Endothelial cell of umbilical vein (primary cell): ENCODE measurements at places on chromosomes 5 and 9. TPM values are rescaled to one million over a fixed set of nuclear protein-coding genes. Genes with fewer than 3 reads are reported as not detected.
A peak's percentile ranks its signal among the peaks of the same experiment; 100 is the strongest.

TRIM14 gene
- polyA plus RNA-seq: 4.8 and 4.9 TPM in 2 replicates

SPRY4 gene
- polyA plus RNA-seq: 9.3 and 11.0 TPM in 2 replicates

DNA sequence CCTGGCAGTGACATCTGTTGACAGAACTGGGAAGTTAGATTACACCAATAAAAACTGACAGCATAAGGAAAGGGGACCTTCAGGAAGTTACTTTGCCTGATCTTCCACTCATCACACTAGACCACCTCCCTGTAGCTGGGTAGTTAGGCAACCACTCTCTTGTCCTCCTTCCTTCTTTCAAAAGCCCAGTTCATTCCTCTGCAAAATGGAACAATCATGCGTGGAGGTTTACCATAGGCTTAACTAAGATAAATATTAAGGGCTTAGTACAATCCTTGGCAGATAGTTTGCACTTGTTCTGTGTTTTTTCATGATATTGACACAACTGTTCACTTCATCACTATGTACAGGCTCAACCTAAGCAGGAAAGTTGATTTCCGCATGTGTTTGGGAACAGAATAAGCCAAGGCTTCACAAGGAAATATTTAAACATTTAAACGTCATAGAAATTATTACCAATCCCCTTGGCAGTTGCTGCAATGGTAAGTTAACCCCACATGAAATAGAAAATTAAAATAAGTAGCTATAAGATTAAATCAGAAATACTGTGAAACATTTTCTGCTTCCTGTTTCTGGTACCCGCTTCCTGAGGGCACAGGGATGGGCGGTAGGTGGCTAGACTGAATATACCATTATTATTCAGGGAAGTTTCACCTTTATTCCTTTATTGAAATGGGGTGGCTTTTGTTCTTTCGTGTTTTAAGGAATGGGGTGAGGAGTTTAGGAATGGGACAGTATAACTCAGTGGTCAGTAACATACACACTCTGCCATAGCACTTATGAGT lies 9.9 kb upstream of the PTGER4 start:
- H3K27me3 ChIP-seq: no peaks in the 10 kb centered on the region
- H3K27ac ChIP-seq: no peak overlapping the region
- DNase-seq: no peak
- H3K4me3 ChIP-seq: no peak overlapping the region
- H3K4me1 ChIP-seq: no peaks in the 10 kb centered on the region

GRCh38 chr9:35646153-35646532 lies 4.6 kb downstream of the SIT1 start:
- H3K4me3 ChIP-seq: peak overlapping the region; percentile 80
- H3K27ac ChIP-seq: no peak overlapping the region
- H3K4me1 ChIP-seq: peaks cover 6% of the 10 kb centered on the region
- peaks cover 2% of the 10 kb centered on the region for H3K27me3 ChIP-seq

OTP gene
- polyA plus RNA-seq: not detected in 2 replicates

BNC2 gene
- polyA plus RNA-seq: 10.4 and 12.1 TPM in 2 replicates

DNA sequence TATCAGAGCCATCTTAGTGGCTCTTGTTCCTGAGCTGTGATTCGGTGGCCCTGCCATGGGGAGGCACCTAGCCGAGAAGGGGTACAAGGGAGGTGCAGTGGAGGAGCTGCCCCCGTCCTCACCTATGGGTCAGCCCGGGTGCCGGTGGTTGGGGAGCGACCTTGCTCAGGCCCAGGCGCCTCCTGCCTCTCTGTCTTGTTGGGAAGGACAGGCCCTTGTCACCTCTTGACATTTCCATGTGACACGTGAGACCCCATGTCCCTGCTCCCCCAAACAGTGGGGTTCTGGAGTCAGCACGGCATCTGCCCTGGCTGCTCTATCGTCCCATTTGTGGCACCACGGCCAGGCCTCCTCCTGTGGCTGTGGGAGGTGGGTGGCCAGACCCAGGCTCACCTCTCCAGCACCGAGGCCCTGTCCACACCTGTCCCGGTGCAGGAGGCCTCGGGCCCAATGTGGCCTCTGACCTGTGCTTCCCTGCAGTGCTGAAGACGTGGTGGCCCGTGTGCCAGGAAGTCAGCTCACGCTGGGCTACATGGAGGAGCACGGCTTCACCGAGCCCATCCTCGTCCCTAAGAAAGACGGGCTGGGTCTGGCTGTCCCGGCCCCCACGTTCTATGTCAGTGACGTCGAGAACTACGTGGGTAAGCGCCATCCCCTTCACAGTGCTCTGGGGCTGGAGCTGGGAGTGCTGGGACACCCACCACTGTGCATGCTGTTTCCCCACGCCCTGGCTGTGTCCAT lies 68.9 kb downstream of the PHF2 start:
- H3K27me3 ChIP-seq: no peaks in the 10 kb centered on the region
- no peak overlapping the region for H3K4me3 ChIP-seq
- H3K4me1 ChIP-seq: no peaks in the 10 kb centered on the region
- DNase-seq: no peak

PCDHGA3 gene
- polyA plus RNA-seq: 0.88 and 1.2 TPM in 2 replicates

GRCh38 chr9:124761710-124762109 lies 9.4 kb downstream of the NR6A1 start:
- DNase-seq: no peak
- no peak overlapping the region for H3K27ac ChIP-seq
- H3K4me3 ChIP-seq: no peak overlapping the region
- H3K4me1 ChIP-seq: no peaks in the 10 kb centered on the region
- H3K36me3 ChIP-seq: no peaks in the 10 kb centered on the region

RALGPS1 gene
- polyA plus RNA-seq: 1.7 and 3.8 TPM in 2 replicates

MRRF gene
- 24.2 and 27.2 TPM in 2 replicates for polyA plus RNA-seq

DNA sequence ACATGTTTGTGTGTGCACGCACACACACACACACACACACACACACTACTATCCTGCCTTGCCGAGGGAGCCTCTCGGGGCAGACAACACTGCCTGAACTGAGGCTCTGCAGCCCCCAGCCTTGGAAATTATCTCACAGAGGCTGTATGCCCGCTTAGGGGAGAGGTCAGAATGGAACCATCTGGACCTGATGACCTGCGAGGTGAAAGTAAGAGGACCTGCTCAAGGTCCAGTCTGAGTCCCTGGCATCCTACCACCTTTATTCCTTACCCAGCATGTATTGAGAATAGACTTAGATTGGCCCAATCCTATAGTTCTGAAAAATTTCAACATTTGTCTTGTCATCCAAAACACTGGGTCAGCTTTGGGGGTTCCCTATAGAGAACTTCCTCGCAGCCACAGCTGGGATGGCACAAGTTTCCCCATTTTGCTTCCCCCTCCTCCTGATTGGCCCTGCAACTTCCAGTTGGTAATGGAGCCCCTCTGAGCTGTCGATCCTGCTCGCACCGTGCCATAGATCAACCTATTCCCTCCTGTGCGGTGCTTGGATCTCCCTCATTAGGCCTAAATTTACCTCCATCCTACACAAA lies 10.2 kb downstream of the MVB12B start:
- no peaks in the 10 kb centered on the region for H3K27me3 ChIP-seq
- no peak overlapping the region for H3K27ac ChIP-seq
- H3K36me3 ChIP-seq: peaks cover 2% of the 10 kb centered on the region
- DNase-seq: no peak
- no peak overlapping the region for H3K4me3 ChIP-seq

FOXD4L6 gene
- polyA plus RNA-seq: 0.05 TPM in 1 of 2 replicates, not detected in the other

GRCh38 chr5:180665682-180666404 lies 16.4 kb upstream of the FLT4 start:
- H3K27me3 ChIP-seq: no peaks in the 10 kb centered on the region
- no peak for DNase-seq
- no peaks in the 10 kb centered on the region for H3K36me3 ChIP-seq
- H3K27ac ChIP-seq: no peak overlapping the region
- H3K4me3 ChIP-seq: no peak overlapping the region

MLANA gene
- polyA plus RNA-seq: not detected in 2 replicates

- H3K4me1 ChIP-seq: peaks cover 26% of the 10 kb centered on the region
- no peak overlapping the region for H3K4me3 ChIP-seq
- no peaks in the 10 kb centered on the region for H3K27me3 ChIP-seq
- no peak for DNase-seq
- no peak overlapping the region for H3K27ac ChIP-seq
Observed at GRCh38 chr5:84298628-84299027, 86.1 kb downstream of the EDIL3 start.

GRCh38 chr5:35331956-35332950 lies 102.0 kb upstream of the PRLR start:
- H3K27ac ChIP-seq: no peak overlapping the region
- no peaks in the 10 kb centered on the region for H3K27me3 ChIP-seq
- no peak for DNase-seq
- no peaks in the 10 kb centered on the region for H3K36me3 ChIP-seq
- no peak overlapping the region for H3K4me3 ChIP-seq

DNA sequence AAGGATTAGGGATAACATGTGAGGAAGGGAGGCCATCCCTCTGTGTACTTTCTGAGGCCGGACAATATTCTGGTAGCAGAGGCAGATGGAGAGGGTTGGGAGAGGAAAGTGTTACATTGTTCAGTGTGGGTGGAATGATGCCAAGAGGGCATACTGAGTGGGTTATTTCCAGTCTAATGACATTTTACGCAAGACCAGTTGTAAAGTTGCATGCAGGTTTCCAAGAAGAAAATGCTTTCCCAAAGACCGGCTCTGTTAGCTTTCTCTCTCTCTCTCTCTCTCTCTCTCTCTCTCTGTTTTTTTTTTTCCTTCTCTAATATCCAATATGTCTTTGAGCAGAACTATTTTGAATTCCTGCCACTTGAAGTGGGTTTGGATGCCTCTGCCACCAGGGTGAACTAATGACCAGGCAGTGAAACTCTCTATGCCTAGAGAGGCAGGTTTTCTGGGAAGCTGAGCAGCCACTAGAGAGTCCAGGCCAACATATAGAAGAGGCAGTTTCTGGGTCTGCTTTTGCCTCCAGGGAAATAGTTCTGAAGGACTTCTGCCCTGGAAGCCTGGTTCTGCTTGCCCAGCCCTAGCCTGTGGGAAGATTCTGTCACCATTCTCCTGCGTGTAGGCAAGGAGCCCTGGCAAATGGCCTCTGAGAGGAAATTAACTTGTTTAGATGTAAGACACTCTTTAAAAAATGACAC lies 24.4 kb upstream of the ZNF366 start:
- H3K27ac ChIP-seq: no peak overlapping the region
- no peaks in the 10 kb centered on the region for H3K27me3 ChIP-seq
- no peaks in the 10 kb centered on the region for H3K4me1 ChIP-seq
- H3K4me3 ChIP-seq: no peak overlapping the region
- DNase-seq: peak; percentile 30
- no peaks in the 10 kb centered on the region for H3K36me3 ChIP-seq

DNA sequence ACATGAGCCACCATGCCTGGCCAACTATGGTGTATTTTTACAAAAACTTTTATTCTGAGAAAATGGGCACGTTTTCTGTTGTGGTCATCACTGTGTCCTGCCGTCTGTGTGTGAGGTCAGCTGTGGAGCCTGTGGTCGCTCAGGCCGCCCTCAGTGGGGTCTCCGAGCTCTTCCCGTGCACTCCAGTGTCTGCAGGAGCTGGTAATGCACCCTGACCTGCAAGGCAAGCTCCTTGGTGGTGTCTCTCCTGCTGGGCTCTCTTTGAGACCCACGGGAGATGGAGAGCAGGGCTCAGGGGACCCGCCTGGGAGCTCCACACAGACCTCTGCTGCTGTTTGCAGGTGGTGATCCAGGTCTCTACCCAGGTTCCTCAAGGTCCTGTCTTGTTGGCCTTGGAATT lies 9.6 kb upstream of the AHRR start:
- H3K36me3 ChIP-seq: peaks cover 26% of the 10 kb centered on the region
- no peak overlapping the region for H3K27ac ChIP-seq
- no peak overlapping the region for H3K4me3 ChIP-seq
- no peak for DNase-seq

DNA sequence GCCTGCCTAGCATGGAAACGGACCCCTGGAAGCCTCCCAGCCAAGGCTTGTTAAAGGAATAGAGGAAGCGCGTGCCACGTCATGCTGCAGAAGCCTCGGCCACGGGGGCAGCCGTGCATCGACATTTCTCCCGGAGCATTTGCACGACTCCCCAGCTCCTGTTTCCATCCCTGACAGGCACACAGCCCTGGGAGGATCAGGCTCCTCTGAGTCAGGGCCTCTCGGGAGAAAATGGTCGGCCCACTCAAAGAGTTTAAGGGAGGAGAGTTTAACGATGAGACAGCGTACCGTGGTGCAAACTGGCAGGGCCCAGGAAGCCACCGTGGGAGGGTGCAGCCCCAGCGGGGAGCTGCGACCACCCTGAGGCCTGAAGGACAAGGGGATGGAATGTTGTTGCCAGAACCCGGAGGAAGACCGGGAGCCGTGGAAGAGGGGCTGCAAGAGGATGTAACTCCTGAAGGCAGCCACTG lies 213.6 kb downstream of the PAX5 start:
- H3K27me3 ChIP-seq: peaks cover 51% of the 10 kb centered on the region
- H3K36me3 ChIP-seq: no peaks in the 10 kb centered on the region
- no peak overlapping the region for H3K4me3 ChIP-seq
- H3K27ac ChIP-seq: no peak overlapping the region

GRCh38 chr5:52603778-52604554 lies 183.8 kb upstream of the ITGA1 start:
- no peaks in the 10 kb centered on the region for H3K4me1 ChIP-seq
- H3K27ac ChIP-seq: no peak overlapping the region
- no peak overlapping the region for H3K4me3 ChIP-seq
- no peaks in the 10 kb centered on the region for H3K36me3 ChIP-seq
- DNase-seq: no peak
- H3K27me3 ChIP-seq: no peaks in the 10 kb centered on the region

UBE2B gene
- polyA plus RNA-seq: 23.9 and 37.8 TPM in 2 replicates

MEIKIN gene
- not detected in 2 replicates for polyA plus RNA-seq

DNA sequence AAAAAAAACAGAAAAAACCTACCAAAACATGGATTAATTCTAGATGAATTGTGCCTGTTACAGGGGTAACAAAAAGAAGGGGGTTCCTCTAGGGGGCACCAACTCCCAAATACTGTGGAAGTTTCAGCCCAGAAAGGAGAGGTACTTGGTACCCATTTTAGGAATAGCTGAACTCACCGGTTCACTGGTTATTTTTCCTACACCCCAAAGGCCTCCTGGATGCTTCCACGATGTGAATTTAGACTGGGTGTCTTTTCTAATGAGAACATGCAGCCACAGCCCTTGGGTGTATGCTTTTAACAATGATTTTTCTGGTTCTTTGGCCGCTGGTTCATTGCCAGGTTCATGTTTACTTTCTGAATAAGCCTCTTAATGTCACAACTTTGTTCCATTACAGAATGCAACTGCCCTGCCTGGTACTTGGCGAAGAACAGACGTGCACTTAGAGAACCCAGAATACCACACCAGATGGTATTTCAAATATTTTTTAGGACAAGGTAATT lies 46.7 kb downstream of the GARNL3 start:
- H3K27ac ChIP-seq: no peak overlapping the region
- H3K27me3 ChIP-seq: no peaks in the 10 kb centered on the region
- peaks cover 5% of the 10 kb centered on the region for H3K4me1 ChIP-seq
- H3K36me3 ChIP-seq: no peaks in the 10 kb centered on the region
- H3K4me3 ChIP-seq: no peak overlapping the region

PHF24 gene
- polyA plus RNA-seq: not detected in 2 replicates

SLC44A1 gene
- polyA plus RNA-seq: 11.5 and 16.1 TPM in 2 replicates
